ENCODE measurements at places on chromosomes 3 and 15. TPM values are rescaled to one million over a fixed set of nuclear protein-coding genes. Genes with fewer than 3 reads are reported as not detected.

Gene HTR3E
- total RNA-seq = not detected

Gene KCNMB2
- total RNA-seq = not detected

Gene NEK10
- total RNA-seq = 0.66 TPM

Gene CTXN2
- 0.11 TPM for total RNA-seq

Gene CIB1
- 27.8 TPM for total RNA-seq

Gene SCAANT1
- not detected for total RNA-seq

Gene KCNMB3
- total RNA-seq = 1.9 TPM

Gene CELF6
- total RNA-seq = 0.13 TPM

Gene TMEM45A
- 10.1 TPM for total RNA-seq

Gene GP5
- not detected for total RNA-seq

Gene XRN1
- total RNA-seq = 13.7 TPM

Gene BCHE
- total RNA-seq = 1.4 TPM

Gene OXTR
- 1.7 TPM for total RNA-seq

Gene P2RY14
- total RNA-seq = not detected

Gene CHRNA5
- total RNA-seq = 21.6 TPM

Gene SLCO2A1
- total RNA-seq = 0.98 TPM

- DNase-seq = peak; percentile 46
These were observed 175.2 kb downstream of the TP63 start for GRCh38 chr3:189806171-189806951.

GRCh38 chr15:62138124-62138523 lies 27.0 kb downstream of the C2CD4B start:
- no peak for DNase-seq

DNA sequence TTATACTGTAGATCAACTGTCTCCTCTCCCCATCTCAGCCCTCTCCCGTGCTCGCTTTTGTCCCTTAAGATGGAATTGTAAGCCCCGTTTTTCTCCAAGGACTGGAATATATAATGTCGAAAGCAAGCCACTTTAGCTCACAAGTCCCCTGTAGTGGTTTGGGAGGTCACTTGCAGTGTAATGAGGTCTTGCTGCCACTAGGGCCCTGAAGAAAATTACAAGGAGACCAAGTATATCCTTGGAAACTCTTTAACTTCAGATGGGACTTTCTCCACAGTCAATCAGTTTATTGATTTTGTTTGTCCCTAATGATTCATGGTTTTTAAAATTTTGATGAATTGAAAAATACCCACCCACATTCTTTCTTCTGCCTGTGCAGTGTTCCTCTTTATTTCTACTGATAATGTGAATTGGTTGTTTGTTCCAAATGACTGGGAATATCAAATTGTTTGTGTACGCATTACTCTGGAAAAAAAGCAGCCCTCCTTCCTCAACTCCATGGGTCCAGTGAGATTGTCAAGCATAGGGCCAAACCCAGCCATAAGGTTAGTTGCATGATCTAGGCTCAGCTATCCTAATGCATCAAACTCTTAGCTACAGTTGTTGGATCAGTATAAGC lies 294.8 kb downstream of the MCTP2 start:
- peak; percentile 55 for DNase-seq

DNA sequence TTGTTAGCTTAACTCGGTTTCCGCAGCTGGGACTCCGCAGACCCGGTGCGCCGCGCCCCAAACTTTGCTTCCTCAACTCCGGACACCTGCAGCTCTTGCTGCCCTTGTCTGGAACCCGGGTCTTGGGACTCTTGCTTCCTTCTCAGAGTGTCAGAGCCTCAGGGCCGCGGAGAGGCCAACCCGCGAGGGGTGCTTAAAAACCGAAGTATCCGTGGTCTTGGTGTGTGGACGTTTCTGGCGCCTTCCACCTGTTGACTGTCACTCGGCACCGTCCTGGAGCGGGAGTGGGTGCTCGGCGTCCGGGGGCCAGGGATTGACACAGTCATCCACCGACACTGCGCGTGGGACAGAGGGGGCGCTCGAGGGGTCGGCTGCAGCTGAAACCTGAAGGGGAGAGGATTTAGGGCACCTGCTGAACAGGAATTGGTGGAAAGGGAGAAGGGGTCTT lies 386 bp downstream of the SQOR start:
- DNase-seq = peak; percentile 53

- DNase-seq = no peak
These were observed 989 bp upstream of the VGLL3 start for GRCh38 chr3:86991840-86992435.

GRCh38 chr3:86481031-86481430 lies 509.9 kb downstream of the VGLL3 start:
- no peak for DNase-seq

DNA sequence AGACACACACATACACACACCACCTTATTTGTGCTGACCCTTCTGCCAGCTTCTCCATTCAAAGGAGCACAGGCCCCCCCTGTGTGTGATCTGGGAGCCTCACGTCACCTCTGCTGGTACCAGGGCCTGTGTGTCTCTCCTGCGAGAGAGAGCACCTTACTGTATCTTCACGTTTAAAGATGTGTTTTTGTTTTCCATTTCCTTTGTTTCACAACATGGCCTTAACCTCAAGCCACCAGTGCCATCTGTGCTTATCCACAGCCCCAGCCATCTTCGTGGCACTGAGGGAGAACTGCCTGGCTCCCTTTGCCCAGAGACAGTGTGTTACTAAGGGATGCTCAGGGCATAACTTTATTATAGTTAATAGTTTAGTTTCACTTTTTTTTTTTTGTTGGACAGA lies 52.3 kb downstream of the ABHD2 start:
- no peak for DNase-seq

DNA sequence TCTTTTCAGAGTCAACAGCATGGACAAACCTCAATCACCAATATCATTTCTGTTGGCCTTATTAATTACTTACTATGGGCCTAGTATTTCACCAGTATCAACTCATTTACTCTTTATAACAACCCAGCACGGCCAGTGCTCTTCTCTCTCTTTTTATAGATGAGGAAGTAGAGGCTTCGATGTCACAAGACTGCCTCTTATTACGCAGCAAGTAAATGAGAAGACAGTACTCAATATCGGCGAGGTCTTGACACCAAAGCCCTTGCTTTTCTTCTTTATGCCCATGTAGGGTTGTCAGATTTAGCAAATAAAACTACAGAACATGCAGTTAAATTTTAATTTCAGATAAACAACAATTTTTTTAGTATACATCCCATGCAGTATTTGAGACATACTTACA lies 99.0 kb upstream of the KCNMB2 start:
- DNase-seq = no peak

DNA sequence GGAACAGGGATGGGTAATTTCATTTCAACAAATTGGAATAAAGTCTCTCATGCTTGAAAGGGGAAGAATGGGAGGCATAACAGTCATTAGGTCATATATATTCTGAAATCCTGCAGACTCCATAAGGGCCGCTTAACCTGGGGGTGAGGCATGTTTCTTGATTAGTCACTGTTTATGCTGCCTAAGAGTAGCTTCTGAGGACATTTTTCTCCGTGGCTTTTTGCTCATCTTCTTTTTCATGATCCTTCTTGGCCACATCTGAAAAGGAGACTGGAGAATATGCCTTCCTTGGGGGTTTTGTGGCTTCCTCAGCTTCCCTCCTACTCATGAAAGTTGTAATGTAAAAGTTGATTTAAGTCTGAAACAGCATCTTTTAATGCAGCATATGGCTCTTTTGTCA lies 20.0 kb upstream of the CFAP20DC start:
- no peak for DNase-seq

DNA sequence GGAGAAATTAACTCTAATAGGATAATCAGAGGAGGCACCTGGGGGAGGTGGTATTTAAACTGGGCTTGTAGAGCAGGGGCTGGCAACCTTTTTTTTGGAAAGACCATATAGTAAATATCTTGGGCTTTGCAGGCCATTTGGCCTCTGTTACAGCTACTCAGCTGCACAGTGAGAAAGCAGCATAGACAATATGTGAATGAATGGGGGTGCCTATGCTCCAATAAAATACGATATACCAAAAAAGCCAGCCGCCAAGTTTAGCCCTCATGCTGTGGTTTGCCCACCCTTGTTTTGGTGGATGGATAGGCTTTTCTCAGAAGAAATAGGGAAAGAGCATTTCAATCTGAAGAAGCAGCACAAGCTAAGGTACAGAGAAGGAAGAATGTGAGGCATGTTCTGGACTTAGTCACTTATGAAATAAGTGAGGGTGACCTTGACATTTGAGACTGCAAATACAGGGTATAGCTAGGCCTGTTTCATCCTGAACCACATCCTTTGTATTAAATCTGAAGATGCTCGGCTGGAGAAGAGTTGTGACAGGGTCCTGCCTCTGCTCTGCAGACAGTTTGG lies 131.0 kb upstream of the NR2E3 start:
- DNase-seq = no peak

DNA sequence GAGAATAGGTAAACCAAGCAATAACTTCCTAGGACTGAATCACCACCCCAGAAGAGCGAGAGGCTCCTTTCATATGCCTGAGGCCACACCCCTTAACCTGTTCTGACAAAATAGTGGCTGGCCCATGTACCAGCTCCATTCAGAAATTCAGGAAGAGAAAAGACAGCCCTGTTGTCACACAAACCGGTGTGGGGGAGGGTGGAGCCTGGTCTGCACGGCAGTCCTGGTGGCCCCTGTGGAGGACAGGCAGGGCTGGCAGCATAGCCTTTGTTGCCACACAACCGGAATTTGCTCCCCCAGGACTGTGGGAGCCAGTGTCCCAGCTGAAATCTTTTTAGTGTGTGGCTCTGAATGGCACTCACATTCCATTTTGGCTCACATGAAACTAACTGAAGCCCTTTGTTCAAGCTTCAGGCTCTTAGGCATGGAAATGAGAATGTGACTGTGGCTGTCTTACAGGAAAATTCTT lies 23.8 kb downstream of the RLBP1 start:
- DNase-seq = peak; percentile 75

DNA sequence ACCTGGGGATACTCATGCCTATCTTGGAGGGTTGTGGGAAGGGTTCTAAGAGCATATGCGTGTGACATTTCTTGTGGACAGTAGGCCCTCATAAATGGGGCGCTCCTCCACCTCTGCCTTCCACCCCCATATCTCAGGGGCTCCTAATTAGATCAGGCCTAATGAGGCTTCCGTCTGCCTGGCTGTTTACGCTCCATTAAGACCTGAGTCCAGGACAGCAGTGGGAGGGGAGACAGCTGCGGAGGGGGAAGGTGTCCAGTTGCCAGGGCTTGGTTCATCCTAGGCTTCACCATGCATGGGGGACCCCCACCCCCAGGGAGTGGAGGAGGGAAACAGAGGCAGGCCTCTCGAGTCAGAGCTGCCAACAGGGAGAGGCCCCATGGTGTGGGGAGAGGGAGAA lies 9.3 kb upstream of the LINGO1 start:
- DNase-seq = no peak

GRCh38 chr15:72229076-72229946 lies 1.7 kb downstream of the PKM start:
- no peak for DNase-seq

DNA sequence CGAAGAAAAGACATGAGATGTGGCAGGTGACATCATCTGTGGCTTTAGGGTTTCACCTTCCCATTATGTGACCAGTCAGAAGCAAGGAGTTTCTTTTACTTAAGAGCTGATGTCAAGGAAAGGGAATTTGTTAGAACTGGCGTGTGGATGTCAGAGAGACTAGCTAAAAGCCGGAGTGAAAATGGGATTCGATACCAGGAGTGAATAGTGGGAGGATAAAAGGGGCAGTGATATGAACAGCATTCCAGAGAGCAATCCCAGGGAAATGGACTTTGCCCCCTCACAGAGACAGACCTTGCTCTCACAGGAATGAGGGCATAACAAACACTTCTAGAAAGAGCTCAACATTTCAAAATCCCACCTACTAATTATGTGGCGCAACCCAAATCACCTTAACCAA lies 5.9 kb upstream of the FMN1 start:
- DNase-seq = no peak

- peak; percentile 75 for DNase-seq
These were observed 4.6 kb downstream of the BCL6 start for GRCh38 chr3:187740421-187741399.

DNA sequence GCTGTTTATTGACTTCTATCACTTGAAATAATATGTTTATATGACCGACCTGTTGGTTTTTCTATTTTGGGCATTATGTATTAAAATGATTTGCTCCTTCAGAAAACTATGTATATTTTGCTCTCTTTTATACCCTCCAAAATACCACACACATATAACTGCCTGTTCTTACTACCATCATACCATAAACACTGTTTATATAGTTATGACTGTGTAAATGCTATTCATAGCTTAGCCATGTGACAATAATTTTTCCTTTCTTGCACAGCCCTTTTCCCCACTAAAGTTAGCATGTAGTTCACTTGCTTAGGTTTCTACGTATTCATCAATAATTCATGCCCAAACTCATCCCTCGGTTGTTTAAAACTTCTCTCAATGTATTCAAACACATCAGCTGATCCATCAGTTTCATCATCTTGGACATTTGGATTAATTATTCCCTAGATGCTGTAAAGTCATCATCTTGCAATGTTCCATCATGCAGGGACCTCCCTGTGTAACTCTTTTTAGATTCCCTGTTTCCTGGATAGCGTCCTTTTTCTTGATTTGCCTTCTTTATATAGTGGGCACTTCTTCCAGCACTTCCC lies 8.2 kb upstream of the RYK start:
- no peak for DNase-seq

GRCh38 chr3:15161133-15161532 lies 44.9 kb upstream of the CAPN7 start:
- DNase-seq = no peak

DNA sequence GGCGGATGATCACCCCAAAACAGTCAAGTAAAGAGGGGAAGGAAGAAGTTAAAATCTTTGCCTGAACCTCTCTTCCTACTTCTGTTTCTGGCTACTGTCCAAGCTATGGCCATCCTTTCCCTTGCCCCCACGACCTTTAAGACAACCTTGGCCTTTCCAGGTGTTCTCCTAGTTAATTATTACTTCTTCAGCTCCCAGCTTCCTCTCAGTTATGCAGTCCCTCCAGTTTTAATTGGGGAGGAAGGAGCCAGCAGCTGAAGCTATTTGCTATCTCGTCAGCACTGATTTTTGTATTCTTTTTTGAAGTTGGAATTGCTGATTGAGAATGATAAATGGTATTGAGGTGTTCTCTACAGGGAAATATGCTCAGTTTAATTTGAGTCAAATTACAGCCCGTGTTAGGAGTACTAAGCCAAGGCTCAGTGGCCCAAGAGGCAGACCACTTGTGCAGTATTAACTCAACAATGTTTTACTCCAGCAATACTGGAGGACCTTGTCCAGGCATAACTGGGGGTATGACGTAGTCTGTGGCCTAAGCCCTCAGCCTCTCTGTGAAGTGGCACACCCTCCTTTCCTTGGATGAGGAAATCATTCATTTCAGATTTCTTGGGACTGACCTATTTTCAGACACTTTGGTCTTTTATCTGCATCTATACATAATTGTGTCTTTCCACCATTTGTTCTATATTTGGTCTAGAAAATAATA lies 336.9 kb downstream of the SLC9A9 start:
- DNase-seq = no peak

GRCh38 chr3:128603811-128604775 lies 46.5 kb downstream of the RPN1 start:
- no peak for DNase-seq

GRCh38 chr3:13296662-13297061 lies 123.5 kb downstream of the NUP210 start:
- no peak for DNase-seq

GRCh38 chr3:151871639-151872468 lies 1.6 kb upstream of the SUCNR1 start:
- DNase-seq = no peak

GRCh38 chr3:150545419-150546225 lies 674 bp downstream of the SERP1 start:
- no peak for DNase-seq

- no peak for DNase-seq
These were observed 109.1 kb upstream of the SKOR1 start for GRCh38 chr15:67716171-67716570.

Data from H9 (cell line).